ENCODE measurements at places on chromosomes 5 and 9. TPM values are rescaled to one million over a fixed set of nuclear protein-coding genes. Genes with fewer than 3 reads are reported as not detected.

DNA sequence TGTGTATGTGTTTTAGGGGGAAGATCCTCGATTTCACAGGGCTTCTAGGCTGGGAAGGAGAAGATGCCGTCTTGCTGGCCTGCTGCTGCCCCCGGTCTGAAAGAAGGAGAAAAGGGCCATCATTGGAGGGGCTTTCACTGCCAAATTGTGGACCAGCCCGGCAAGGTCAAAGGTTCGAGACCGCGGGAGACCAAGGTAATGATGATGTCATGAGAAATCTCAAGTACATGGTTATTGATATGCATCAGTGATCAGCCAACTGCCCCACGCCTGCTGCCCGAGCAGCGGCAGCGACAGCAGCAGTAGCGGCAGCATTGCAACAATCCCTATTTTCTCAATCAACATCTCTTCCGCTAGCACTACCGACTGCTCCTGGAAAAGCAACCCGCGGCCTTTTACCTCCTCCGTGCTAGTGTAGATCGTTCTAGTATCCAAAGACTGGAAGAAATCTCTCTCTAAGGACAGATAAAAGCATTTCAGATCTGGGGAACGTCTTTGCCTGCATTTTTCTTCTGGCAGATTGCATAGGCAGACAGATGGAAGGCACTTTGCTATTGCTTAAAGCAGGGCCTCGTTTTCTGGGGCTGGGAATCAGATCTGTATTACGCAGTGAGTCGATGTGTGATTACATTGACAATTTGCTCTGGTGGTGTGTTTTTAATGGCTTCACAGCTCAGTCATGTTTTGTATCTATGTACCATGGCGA, 215.3 kb downstream of the MEF2C start:
- no peak for DNase-seq

DNA sequence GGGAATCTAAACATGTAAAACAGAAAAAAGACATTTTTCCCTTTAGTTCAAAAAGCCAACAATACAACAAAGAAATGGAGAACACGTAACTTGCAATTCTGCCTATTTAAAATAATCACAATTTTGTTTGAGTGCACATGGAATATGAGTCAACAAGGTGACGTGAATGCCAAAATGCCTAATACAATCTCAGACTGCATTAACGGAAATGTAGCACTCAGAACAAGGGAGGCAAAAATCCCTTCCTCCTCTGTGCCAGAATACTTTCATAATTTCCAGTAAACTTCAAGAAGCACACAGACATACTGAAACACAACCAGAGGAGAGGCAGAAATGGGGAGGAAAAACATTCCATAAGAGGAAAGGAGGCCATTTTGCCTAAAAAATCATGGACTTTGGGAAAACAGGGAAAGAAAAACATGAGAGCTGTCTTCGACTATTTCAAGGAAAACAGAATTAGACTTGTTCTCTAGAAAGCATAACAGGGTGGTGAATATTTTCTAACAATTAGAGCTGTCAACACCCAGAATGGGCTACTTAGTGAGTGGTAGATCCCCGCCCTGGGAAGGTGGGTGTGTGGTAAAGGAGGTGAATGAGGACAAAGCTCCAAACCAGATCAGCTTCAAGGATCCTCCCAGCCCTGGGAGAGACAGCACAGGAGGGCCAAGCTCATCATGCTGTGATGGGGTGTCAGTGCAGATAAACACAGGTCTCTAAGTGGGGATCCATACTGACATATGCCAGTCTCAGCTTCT, 48.2 kb downstream of the ABCA1 start:
- DNase-seq: peak; percentile 97

- peak; percentile 91 for DNase-seq
Measured at GRCh38 chr9:18795947-18796671, 236.9 kb downstream of the SAXO1 start.

DNA sequence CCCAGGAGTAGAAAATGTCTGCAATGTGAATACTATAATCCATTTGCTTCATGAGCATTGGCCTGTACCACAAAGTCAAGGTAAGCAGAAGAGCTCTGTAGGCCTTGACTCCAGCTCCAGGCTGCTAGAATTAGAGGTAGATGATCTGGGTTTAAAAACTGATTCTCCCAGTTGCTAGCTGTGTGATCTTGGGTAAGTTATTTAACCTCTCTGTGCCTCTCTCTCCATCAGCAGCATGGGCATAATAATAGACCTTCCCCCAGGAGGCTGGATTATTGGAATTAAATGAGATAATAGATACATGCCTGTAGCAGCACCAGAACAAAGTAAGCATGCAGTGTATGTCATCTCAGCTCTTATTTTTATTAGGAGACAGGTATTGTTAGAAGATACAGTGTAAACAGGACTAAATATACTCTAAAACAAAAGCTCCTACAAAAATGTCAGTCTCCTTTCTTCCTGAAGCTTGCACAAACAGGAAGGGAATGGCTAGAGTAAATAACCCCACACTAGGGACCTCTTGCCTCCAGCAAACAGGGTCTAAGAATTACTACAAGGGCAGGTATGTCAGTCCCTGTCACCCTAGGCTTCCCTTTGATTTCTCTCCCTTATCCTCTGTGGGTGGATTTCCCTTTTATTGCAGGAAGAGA, 57.5 kb downstream of the PSAT1 start:
- no peak for DNase-seq

GRCh38 chr9:126483468-126484073, 130.2 kb upstream of the LMX1B start:
- no peak for DNase-seq

- DNase-seq: peak; percentile 51
Measured at GRCh38 chr5:128053291-128053954, 30.1 kb upstream of the SLC12A2 start.

- no peak for DNase-seq
Measured at GRCh38 chr9:95766906-95767305, 108.6 kb upstream of the ERCC6L2 start.

DNA sequence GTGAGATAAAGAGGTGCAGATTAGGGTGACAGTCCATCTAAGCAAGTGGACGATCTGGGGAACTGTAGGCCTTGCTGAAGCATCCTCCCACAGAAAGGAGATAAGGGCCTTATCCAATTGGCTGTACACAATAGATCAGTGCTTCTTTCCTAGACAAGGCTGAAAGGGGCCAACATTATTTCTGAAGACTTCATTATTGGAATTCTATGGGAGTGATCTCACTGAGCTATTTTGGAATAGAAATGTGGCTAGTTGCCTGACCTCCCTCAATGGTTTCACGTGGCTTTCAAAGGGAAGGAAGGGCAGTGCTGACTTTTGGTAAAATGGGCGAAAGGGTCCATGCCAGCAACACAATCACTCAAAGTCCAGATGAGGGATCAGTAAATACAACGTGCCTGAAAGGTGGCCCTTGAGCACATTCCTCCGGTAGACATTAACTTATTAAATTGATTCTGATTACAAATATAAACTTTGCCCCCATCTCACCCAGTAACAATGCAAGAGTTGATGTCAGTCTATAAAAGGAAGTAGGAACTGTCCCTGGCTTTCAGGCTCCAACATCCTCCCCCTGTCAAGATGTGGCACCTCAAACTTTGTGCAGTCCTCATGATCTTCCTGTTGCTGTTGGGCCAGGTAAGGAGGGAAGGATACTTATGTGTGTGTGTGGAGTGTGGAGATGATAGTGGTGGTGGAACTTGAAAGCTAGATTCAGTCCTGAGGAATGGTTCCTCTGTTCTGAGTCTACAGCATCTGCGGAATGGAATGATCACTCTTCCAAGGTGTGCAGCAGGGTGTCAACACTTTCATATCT, at the start of gene LEAP2:
TSS of gene LEAP2 (plus strand) at position 550 of the 811 bp plus-strand sequence. CDS start at position 577, 27 bp downstream.
- DNase-seq: peak; percentile 62

- DNase-seq: no peak
Measured at GRCh38 chr9:127721391-127721821, 5.5 kb downstream of the TTC16 start.

- no peak for DNase-seq
Measured at GRCh38 chr5:135400866-135401265, 1.8 kb upstream of the MACROH2A1 start.

- no peak for DNase-seq
Measured at GRCh38 chr5:154487541-154487940, 9.5 kb upstream of the HAND1 start.

DNA sequence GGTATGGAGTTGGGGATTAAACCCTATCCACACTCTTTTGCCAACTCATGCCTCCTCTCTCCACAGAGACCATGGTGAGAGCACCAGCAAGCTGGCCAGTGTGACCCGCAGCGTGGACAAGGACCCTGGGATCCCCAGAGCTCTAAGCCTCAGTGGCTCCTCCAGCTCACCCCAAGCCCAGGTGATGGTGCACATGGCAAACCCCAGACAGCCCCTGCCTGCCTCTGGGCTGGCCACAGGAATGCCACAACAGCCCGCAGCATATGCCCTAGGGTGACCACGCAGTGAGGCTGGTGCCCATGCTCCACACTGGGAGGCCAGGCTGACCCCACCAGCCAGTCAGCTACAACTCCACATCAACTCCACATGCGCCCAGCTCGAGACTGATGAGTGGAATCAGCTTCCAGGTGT, 11.5 kb upstream of the CARD19 start:
- DNase-seq: no peak

KCNN2 gene
- total RNA-seq: not detected

NEUROG1 gene
- total RNA-seq: not detected

FOXD4L5 gene
- under 0.01 TPM for total RNA-seq

SKP1 gene
- 271 TPM for total RNA-seq

LCN15 gene
- not detected for total RNA-seq

C5orf15 gene
- 31.1 TPM for total RNA-seq

LPAR1 gene
- total RNA-seq: 39.2 TPM

Measured in fibroblast of the aortic adventitia (primary cell).